ENCODE measurements at places on chromosomes 12 and 14. TPM values are rescaled to one million over a fixed set of nuclear protein-coding genes. Genes with fewer than 3 reads are reported as not detected.

Gene SYT1
- 0.03 TPM for polyA plus RNA-seq

Gene SIX6
- polyA plus RNA-seq = not detected

Gene SRGAP1
- polyA plus RNA-seq = 1.3 TPM

Gene DACT1
- polyA plus RNA-seq = 1.7 TPM

DNA sequence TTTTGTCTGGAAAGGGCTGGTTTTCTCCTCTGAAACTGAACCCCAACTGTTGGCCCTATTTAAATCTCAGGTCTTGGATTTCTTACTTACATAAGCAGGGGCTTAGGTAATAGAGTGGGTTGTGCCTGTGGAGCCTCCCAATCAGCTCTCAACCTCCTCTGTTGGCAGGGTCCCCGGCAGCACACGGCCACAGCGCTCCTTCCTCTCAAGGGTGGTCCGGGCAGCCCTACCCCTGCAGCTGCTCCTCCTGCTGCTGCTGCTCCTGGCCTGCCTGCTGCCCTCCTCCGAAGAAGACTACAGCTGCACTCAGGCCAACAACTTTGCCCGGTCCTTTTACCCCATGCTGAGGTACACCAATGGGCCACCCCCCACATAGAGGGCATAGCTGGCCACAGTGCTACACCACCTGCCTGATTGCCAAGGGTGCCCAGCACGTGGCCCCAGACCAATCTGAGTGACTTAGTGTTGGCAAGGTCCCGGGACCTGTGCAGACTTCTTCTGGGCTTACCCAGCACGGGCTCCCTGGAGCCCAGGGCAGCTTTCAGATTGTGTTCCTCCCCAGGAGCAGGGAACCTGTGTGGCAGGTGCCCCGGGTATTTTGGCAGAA, 68.9 kb downstream of the ESR2 start:
- no peak for DNase-seq

- DNase-seq = no peak
These were observed 217.3 kb upstream of the EEA1 start for GRCh38 chr12:93146263-93146939.

- DNase-seq = no peak
These were observed 57.8 kb downstream of the GTF2A1 start for GRCh38 chr14:81162941-81163340.

DNA sequence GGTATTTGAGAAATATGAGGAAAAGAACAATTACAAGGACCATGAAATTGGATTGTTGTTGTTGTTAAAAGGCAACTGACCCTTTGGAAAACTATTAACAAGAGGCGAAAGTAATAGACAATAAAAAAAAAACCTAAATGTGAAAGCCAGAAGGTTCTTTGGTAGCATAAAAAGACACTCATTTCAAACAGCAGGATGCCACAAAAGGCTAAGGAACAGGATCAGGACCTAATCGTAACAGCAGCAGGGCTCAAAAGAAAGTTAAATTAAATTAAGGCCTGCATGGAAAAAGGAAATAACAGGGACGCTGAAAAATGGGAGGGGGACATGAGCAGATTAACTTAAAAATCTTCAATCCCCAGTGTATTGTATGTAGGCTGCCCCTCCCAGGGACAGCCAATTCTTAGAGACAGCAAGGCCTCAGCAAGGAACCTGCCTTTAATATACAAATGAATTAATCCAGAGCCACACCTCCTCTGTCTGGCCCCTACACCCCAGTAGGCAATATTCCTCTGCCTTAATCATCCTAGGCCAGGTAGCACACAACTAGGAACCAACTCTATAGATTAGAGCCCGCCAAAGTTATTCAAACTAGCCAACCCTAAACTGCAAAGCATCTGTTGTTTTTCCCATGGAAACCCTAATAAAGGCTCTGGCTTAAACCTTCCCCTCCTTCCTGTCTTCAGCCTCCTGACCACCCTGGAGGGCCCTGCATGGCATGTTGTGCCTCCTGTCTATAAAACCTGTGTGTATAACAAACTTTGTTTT, 28.4 kb upstream of the AP4S1 start:
- no peak for DNase-seq

- DNase-seq = no peak
These were observed 30.9 kb downstream of the ABCB9 start for GRCh38 chr12:122935318-122935717.

DNA sequence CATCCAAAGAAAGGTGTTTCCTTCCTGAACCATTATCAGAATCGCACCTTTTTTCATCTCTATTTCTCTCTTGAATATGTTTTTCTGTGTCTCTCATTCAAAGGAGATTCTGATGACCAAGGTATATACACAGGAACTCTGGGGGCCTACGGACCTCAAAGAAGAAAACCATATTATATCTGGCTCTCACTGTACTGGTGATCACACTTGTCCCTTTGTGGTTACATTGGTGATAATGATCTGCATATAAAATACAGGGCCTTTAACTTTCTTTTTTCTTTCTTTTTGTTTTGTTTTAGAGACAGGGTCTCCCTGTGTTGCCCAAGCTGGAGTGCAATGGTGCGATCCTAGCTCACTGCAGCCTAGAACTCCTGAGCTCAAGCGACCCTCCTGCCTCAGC, 185.2 kb upstream of the AMIGO2 start:
- no peak for DNase-seq

GRCh38 chr14:25055005-25055404, 5.1 kb upstream of the STXBP6 start:
- DNase-seq = no peak

GRCh38 chr14:75236901-75237419, 41.7 kb upstream of the FOS start:
- no peak for DNase-seq

GRCh38 chr14:104434214-104435076, 145.1 kb upstream of the C14orf180 start:
- no peak for DNase-seq

GRCh38 chr12:32049956-32050355, 56.7 kb upstream of the BICD1 start:
- DNase-seq = no peak

- no peak for DNase-seq
These were observed 48.1 kb upstream of the BICDL1 start for GRCh38 chr12:119940897-119941296.

- DNase-seq = no peak
These were observed 13.7 kb downstream of the OR6J1 start for GRCh38 chr14:22630486-22630885.

- no peak for DNase-seq
These were observed 276.4 kb upstream of the SFSWAP start for GRCh38 chr12:131434208-131435125.

All from heart right ventricle (tissue), 16 donors.